Left forelimb (tissue), 1 donor: ENCODE measurements at places on chromosomes 3 and 15.

GRCh38 chr3:184712248-184713039 is 580 bp upstream of the MAGEF1 start:
- DNase-seq, result no peak

DNA sequence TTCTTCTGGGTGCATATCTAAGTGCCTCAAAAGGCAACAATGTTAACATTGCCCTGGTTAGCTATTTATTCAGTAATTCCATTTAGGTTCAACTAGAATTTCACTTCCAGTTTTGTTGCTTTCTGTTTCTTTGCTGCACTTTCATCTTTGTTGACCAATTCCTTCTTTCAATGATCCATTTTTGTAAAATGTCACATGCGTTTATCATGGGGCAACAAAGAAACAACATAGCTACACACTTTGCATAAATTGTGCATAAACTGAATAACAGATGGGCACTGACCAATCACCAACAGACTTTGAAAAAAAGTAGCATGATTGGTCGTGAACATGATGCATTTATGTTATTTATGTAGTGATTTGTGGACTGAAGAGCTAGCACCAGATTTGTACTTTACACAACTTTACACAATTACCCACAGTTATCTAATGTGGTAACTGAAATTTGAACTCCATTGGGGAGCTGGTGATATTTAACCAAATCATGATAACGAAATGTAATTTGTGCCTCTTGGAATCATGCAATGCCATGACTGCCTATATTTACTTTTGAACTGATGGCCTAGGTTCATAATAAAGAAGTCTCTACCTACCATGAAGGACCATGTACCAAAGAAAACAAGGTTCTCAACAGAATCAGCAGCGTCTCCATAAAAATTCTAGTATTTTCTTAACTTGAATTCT is 7.1 kb upstream of the CPOX start:
- DNase-seq, result no peak

DNA sequence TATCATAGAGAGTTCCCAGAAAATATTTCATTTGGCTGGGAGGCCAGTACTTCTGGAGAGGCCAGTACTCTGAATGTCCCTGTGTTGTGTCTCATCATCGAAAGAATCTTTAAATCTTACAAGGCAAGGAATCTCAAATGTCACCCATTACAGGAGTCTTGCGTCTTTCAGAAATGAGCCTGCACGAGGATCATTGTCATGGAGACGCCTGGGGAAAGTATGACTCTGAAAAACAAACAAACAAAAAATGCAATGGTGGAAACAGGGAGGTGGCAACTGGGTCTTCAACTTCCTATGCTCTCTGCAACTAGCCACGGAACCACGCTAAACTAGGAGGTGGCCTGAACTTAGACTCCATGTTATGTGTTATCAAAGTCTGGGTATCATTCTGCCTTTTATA is 804.6 kb downstream of the EPHA3 start:
- DNase-seq, result no peak

GRCh38 chr3:81799403-81799802 is 38.0 kb upstream of the GBE1 start:
- no peak for DNase-seq

DNA sequence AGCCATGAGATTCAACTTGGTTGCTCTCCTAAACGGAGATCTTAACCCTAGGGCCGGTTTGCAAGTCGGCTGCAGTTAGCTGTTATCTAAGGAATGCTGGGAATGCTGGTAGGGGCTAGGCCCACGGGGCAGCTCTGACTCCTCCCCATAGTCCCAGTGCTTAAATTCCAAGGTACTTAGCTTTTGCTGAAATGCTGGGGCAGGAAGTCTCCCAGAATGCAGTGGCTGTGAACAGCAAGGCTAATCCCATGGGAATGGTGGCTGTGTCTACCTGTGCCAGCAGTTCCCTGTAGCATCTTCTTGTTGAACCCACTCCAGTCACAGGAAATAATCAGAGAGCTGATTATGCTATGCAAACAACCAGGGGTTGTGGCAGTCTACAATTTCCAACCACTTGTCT is 102.5 kb upstream of the TJP1 start:
- DNase-seq, result no peak

DNA sequence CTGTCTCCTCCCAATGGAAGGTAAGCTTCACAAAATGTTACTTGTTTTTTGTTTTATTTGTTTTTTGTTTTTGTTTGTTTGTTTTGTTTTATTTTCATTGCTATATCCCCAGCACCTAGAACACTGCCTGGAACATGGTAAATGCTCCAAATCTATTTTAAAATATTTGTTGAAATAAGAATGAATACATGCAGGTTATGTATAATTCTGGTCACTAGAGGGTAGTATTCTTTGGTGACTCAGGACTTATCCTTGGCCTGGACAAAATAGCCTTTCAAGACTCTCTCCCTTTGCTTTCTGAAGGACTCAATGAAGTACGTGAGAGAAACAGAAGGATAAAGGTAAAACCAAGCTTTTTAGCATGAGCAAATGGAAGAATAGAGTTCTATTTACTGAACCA is 46.9 kb upstream of the PPP2R3A start:
- DNase-seq, result no peak
